ENCODE measurements at places on chromosomes 6 and 20.

- no peak for DNase-seq
Measured at GRCh38 chr20:60125513-60125912, 167.3 kb downstream of the CDH26 start.

DNA sequence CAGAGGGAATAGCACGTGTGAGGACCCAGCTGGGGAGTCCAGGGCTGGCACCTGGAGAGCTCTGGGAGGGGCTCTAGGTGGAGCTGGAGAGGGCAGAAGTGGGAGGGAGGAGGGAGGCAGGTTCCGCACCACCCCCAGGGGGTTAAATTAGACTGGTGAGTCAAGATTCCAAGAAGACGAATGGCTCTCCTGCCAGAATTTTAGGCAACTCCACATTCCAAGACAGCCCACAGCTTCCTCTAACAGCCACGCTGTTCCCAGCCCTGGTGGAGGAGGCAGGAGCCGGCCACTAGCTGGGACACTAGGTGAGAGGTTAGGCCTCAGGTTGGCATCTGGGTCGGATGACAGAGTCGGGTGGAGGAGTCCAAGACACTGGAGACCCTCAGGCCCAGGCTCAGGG, 60.2 kb downstream of the TFAP2C start:
- peak; percentile 63 for DNase-seq

GRCh38 chr20:2101057-2101864, at the start of gene STK35:
TSS of gene STK35 (plus strand) at chr20:2101827. CDS start at chr20:2101882, 55 bp downstream.
- DNase-seq = no peak

- peak; percentile 9 for DNase-seq
Measured at GRCh38 chr6:88119769-88120168, 46.4 kb downstream of the CNR1 start.

DNA sequence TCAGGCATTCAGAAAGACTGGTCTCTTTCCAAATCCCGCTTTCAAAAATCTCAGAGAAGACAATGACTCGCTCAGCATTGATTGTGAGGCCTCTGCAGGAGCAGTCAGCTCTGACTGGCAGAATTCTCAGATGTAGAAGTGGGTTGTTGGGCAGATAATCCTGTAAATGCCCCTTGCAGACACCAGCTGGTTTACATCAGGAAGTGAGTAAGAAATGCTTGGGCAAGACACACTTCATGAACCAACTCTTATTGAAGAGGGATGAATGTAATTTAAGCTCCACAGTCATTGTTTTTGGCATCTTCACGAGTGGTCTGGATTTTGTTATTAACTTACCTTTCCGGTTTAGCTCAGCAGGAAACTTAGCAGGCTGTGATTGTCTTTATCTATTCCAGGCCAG, 166.6 kb downstream of the PLCB4 start:
- no peak for DNase-seq

GRCh38 chr20:18138266-18138582, 561 bp downstream of the KAT14 start:
- DNase-seq = no peak

DNA sequence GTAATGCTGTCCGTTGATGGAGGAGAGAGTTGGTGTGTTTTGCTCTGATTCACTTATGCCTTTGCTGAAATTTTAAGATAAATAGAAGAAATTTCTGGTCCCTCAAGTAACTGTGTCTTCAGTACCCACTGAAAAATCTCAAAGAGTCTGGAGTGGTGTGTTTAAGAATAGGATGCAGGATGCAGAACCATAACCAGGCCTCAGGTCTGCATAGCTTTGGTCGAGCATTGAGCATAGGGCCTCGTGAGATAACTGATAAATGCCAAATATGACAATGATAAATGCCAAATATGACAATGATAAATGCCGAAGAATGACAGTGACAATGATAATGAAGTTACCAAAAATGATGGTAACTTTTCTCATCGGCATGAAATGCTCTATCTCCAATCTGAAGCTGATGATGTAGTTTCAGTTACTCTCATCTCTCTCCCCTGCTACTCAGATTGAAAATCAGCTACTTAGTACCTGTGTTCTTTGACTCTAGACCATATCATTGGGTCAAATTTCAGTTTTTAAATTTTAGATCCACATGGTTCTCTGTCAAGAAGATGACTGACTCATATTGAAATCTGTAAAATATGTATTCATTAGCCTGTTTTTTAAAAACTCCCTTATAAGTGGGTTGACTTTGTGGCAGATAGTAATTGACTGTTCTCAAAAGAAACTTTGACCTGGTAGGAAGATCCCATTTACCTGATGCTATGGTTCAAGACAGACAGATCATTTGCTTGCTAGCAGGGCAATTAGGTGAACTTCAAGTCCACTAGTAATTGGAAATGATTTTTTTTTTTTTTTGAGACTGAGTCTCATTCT, 96.6 kb downstream of the SLC16A10 start:
- DNase-seq = no peak

GRCh38 chr6:34227761-34228421, 8.8 kb upstream of the HMGA1 start:
- peak; percentile 36 for DNase-seq

DNA sequence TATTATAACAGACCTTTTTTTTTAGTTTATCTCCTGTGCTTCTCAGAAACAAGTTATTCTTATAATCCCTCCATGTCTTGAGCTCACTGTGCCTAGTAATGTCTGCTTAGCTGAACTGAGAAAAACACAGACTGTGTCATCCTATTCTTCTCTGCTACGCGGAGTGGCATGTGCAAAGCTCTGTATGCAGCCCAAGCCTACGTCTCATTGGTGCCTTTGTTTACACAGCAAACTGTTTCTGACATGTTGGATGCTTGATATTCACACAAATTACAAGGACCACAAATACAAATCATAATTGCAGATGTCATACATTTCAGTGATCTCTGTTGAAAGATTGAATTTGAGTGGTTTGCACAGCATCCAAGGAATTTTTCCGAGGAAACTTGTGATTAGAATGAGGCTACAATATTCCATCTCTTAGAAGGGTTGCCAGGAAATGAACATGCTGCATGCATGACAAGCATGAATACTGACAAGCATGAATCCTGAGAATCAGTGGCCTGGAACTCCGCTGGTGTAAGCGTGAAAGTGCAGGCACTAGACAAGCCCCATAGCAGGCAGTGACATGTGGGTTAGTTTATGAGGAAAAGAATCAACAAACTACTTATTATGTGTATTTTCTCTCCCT, 128.4 kb upstream of the SGK1 start:
- no peak for DNase-seq

GRCh38 chr6:146041282-146041681, 12.4 kb downstream of the GRM1 start:
- DNase-seq = peak; percentile 51

GRCh38 chr6:158018851-158019361, 37.2 kb downstream of the SYNJ2 start:
- no peak for DNase-seq

- peak; percentile 93 for DNase-seq
Measured at GRCh38 chr20:1776681-1777475, 118.3 kb upstream of the SIRPA start.

- DNase-seq = no peak
Measured at GRCh38 chr6:47044397-47044796, 2.3 kb upstream of the ADGRF1 start.

GRCh38 chr6:144362042-144363018, 77.2 kb downstream of the UTRN start:
- DNase-seq = no peak

DNA sequence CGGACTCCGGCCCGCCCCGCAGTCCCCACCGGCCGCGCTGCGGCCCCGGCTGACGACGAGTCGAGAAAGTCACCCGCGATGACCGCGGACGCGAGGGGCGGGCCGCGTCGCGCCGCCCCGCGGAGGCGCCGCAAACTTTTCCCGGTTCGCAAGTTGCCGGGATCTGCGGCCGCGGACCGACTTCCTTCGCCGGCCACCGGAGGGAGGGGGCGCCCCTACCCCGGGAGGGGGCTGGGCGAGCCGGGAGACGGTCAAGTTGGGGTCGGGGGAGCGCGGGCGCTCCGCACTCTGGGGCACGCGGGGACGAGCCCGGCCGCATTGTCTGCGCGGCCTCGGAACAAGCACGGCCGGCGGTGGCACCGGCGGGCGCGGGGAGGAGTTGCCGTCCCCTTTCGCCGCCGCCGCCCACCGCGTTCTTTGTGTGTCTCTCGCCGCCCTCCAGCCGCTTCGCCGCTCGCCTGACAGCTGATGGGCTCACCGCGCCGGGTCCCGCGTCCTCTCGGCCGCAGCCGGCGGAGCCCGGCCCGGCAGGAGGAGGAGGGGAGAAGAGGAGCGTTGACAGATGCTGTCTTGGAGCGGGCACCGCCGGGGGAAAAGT, 131.6 kb downstream of the OGFRL1 start:
- no peak for DNase-seq

DNA sequence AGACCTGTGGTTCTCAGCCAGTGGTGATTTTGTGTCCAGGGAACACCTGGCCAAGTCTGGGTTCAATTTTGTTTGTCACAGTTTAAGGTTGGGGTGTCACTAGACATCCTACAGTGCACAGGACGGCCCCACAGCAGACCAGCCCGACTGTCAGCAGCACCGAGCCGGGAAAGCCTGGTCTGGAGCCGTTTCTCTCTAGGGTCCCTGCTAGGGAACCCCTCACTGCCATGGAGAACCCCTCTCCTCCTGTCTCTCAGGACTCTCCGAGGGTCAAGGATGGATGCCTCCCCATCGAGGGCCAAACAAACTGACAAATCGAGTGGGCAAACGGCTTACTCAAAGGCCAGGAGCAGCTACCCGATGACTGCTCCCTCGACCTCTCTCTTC, 15.8 kb upstream of the STX16 start:
- DNase-seq = no peak

- no peak for DNase-seq
Measured at GRCh38 chr20:6295867-6296256, 173.0 kb upstream of the FERMT1 start.

DNA sequence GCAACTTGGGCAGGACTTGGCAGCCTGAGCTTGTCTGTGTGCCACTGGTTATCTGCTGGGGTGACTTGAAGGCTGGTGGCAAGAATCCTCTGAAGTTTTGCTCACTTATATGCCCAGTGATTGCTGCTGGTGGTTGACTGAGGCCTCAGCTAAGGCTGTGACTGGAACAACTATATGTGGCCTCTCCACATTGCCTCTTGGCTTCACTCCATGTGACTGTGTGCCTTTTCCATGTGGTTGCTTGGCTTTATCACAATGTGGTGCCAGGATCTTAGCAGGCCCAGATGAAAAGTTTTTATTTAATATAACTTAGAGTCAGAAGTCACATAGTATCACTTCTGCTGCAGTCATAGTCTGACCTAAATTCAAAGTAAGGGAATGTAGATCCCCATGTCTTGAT, 104.5 kb downstream of the ADAT2 start:
- DNase-seq = no peak

- no peak for DNase-seq
Measured at GRCh38 chr20:16308754-16309153, 264.5 kb downstream of the KIF16B start.
